ENCODE measurements at places on chromosomes 3 and 15.

DNA sequence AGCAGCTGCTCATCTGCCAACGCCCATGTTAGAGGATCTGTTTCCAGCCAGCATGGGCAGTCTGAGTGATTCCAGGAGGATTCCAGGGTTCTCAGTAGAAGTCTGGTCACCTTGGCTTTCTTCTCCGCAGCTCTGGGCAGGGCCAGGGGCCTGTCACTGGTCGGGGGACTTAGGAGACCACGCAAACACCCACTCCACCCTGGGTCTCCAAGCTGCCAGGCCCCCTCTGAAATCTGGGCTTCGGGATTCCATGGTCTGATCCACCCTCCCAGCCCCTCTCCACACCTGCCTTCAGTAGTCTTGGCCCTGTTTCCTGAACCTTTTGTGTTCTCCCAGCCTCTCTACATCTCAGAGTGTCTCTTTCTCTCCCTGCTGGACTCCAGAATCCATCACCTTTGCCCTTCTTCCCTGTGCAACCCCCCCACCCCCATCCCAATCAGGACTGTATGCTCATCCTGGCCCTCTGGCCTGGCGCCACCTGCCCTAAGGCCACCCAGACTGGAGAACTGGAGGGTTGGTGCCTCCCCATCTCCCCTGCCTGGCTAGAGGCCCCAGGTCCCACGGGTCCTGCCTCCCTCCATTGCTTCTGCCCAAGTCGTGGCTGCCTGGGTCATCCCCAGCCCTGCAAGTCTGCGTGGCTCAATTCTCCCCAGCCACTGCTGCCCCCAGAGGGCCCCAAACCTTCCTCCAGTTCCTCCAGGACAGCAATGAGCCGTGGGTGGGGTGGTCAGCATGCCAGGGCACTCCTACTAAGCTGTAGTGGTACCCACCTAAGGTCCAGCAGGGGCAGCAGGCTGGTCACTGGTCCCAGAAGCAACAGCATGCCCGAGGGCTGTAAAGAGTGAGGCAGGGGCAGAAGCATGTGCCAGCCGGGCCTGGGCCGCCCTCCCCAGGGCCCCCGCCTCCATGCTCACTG is 102.8 kb downstream of the TBC1D2B start:
- no peak for DNase-seq

- no peak for DNase-seq
These were observed 213.1 kb downstream of the NTRK3 start for GRCh38 chr15:88043396-88043795.

GRCh38 chr3:67551361-67552016 is 102.9 kb downstream of the SUCLG2 start:
- DNase-seq = no peak

GRCh38 chr3:89052386-89052785 is 55.0 kb upstream of the EPHA3 start:
- DNase-seq = no peak

DNA sequence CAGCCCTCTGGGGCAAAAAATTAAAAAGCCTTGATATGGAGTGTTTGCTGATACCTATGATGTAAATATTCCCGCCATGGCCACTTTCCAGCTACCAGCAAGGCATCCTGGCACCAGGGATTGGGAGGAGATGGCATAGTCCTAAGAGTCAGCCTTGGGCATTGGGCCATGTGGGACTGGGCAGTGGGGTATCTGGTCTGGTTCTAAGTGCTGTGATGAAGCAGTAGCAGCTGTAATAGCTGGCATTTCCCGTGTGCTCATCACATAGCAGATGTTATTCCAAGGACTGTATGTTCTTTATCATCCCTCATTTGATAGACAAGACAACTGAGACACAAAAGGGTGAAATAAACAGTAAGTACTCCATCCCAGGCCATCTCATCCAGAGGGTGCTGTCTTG is 6.9 kb upstream of the SACM1L start:
- no peak for DNase-seq

- DNase-seq = no peak
These were observed 48.5 kb downstream of the PGPEP1L start for GRCh38 chr15:98958918-98959639.

GRCh38 chr3:143716731-143717130 is 131.5 kb downstream of the SLC9A9 start:
- no peak for DNase-seq

DNA sequence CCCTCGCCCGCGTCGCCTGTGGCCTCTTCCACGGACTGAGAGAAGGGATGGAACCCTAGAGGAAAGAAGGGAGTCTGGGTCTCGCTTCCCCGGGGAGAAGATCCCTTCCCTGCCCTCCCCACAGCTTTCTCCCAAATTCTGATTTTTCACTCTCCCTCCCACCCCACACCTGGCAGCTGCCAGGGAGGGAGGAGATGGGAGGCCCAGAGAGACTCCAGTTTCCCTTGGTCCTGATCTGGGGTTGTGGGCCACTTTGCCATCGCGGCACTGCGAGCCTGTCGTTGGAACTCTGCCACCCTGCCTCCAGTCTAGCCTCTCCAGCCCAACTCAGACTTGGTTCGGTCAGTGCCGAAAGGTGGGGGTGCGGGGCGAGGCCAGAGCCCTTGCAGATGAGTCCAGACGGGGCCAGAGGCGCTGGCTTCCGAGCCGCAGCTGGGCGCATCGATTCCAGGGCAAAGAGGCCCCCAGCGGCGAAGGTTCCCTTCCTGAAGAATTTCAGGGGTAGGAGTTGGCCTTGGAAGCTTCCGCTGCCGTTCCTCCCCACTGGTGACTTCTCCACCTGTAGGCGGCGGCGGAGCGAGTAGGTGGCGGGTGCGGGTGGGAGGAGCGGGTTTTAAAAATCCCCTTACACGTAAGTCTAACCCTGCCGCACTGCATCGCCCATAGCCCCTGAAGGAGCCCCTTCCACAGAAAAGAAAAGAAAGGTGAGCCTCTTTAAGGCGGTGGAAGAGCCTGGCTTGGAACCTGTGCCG is 5.2 kb downstream of the WNT5A start:
- no peak for DNase-seq

DNA sequence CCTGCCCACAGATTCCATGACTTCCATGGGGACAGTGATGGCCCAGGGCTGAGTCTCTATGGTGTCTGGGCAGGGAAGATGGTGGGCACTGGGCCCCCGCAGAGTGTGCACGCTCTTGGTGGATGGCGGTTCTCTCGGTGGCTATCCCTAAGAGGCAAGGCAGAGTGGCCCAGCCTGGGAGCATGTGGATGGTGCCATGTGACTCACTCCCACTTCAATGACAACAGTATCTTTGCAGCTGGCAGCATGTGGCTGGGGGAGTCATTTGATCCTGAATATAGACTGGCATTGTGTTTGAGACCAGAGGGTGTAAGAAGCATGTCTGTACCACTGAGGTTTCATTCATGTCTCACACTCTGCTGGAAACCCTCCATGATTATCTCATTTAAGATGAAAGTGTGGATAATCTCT is 101.2 kb downstream of the CORO2B start:
- peak; percentile 99 for DNase-seq

DNA sequence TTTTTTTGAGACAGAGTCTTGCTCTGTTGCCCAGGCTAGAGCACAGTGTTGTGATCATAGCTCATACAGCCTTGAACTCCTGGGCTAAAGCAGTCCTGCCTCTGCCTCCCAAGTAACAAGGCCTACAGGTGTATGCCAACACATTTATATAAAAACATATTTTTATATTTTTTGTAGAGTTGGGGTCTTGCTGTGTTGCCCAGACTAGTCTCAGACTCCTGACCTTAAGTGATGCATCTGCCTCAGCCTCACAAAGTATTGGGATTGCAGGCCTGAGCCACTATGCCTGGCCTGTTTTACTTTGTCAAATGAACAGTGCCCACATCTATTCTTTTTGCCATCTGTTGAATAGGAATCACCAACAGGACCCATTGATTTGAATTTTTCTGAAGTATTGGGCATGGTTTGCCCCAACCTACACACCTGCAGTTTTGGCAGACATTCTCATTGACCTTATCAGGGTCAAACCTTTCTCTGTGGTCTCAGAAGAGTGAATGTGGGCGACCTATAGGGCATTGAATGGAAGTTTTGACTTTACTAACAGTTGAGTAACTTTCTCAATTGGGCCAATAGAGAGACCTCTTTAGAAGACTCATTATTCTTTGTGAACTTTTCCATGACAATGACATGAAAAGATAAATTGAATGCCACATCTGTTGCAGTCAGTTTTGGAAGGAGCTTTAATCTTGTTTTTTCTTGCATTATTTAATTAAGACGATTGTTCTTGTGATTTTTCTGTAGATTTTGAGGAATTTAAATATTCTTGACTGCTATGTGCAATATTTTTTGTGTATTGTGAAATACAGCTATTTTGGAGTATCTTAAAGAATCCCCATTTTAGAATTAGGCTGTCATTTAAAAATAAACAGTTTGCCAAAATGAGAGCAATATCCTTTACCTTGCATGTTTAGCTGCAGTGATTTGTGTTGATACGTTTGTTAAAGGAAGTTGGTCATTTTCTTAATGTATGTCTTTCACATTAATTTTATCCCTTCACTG is 2.7 kb downstream of the IREB2 start:
- DNase-seq = no peak

- no peak for DNase-seq
These were observed 14.8 kb downstream of the UBP1 start for GRCh38 chr3:33425453-33425852.

DNA sequence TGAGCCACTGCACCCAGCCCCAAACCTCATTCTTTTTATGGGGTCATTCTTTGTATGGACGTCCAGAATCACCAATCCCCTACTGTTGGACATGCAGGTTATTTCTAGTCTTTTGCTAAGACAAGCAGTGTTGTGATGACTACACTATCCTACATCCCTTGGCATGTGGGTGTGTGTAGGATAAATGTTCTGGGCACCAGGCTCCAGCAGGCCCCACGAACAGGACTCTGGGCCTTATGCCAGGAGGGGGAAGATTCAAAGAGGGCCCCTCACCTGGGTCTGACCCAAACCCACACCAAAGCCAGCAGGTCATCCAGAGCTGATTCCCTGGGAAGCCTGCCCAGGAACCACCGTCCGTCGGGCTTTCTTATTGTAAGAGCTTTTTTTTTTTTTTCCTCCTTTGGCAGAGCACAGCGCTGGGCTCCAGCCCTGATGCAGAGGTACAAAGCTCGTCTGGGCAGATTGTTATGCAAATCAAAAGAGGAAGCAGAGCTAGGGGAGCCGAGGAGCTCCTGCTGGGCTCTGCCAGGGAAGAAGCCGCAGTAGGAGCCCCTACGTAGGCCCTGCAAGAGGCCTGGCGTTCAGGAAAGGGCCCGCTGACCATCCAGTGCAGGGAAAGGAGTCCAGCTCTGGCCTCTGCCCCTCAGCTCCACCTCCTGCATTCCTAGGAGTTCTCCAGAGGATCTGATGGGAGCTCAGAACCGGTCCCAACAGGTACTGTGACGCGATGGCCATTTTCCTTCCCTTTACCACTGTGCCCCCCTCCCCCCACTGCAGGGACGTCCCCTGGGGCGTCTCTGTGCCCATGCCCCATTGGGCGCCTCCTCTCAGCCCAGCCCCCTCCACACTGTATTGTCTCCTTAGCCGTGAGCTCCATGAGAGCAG is 29.0 kb upstream of the FURIN start:
- peak; percentile 21 for DNase-seq

DNA sequence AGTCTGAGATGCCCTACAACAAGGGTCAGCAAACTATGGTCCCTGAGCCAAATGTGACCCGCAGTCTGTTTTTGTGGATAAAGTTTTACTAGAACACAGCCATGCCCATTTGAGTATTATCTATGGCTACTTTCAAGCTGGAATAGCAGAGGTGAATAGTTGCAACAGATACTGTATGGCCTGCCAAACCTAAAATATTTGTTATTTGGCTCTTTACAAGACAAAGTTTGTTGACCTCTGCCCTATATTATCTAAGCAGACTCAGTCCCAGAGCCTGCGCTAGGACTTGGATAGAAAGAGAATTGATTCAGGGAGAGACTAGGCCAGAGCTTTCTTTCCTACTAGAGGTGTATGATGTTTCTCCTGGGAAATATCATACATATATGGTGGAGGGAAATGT is 81.7 kb upstream of the NMNAT3 start:
- DNase-seq = no peak
